ENCODE measurements at places on chromosomes 6 and 20.

DNA sequence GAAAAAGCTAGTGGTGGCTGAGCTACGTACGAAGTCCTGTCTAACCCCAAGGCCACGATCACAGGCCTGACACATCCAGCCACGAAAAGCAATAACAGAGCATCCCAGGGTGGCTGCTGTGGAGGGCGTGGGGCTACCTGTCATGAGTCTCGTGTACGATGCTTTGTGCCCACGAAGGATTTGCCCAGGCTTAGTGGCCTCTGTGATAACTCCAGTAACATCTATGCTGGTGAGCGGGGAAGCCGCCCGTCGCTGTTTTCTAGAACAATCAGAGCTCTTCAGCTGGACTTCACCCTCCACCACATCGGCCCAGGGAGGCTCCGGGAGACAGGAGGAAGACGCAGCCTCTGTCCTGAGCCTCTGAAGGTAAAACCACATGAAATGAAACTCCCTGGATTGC is 250.5 kb downstream of the TAF4 start:
- H3K27me3 ChIP-seq, result no peaks in the 10 kb centered on the region
- H3K27ac ChIP-seq, result no peak overlapping the region
- H3K36me3 ChIP-seq, result no peaks in the 10 kb centered on the region
- no peak for DNase-seq
- H3K4me1 ChIP-seq, result no peaks in the 10 kb centered on the region

DNA sequence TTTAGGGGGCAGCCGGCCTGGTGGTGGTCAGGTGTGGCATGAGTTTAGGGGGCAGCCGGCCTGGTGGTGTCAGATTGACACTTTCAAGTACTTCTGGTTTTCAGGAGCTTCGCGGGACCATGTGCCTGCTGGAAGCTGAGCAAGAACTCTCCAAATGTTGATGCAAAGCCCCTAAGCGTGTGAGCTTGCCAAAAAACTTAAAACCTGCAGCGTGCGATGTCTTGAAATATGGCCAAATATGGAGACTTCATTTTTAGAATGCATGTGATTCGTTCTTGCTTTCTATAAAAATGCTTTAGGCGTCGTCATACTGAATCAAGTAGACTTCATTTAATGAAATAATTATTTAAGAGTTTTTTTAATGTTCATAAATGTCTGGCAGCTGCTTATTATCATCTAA is 149.4 kb downstream of the SMOC2 start:
- no peak for DNase-seq
- no peak overlapping the region for H3K27ac ChIP-seq

DNA sequence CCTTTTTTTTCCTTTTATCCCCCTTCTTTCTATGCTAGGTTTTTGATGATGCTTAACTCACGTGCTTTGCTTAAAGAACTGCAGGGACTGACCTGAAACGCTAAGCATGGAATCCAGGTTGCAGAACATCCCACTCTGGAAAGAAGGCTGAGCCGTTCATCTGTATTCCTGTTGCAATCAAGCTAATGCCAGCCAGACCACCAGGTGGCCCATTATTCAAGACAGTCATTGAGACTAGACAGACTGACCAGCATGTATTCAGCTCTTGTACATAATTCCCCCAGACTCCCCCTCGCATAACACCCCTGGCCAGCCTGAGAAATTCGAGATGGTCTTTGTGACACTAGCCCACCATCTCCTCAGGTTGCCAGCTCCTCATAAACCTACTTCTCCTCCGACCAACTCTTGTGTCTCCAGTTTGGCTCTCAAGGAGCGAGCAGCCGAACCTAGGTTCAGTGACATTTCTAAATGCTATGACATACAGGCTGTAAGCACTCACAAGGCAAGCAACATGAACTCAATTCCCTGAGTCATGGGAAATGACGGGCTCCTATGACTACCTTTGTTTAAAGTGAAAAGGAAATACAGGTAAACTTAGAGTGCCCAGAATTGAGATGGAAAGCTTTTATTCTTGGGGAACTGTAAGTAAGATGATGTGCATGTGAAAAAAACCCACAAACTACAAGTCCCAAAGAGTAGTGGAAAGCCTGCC is 309.3 kb upstream of the CDYL start:
- no peaks in the 10 kb centered on the region for H3K36me3 ChIP-seq
- peak; percentile 19 for DNase-seq
- H3K4me1 ChIP-seq, result no peaks in the 10 kb centered on the region
- H3K27me3 ChIP-seq, result no peaks in the 10 kb centered on the region
- H3K4me3 ChIP-seq, result no peak overlapping the region

GRCh38 chr6:28474441-28475219 is 31.3 kb upstream of the ZSCAN23 start:
- peak overlapping the region; percentile 47 for H3K4me3 ChIP-seq
- H3K36me3 ChIP-seq, result no peaks in the 10 kb centered on the region
- no peak overlapping the region for H3K27ac ChIP-seq
- H3K27me3 ChIP-seq, result peaks cover 5% of the 10 kb centered on the region
- no peaks in the 10 kb centered on the region for H3K4me1 ChIP-seq

DNA sequence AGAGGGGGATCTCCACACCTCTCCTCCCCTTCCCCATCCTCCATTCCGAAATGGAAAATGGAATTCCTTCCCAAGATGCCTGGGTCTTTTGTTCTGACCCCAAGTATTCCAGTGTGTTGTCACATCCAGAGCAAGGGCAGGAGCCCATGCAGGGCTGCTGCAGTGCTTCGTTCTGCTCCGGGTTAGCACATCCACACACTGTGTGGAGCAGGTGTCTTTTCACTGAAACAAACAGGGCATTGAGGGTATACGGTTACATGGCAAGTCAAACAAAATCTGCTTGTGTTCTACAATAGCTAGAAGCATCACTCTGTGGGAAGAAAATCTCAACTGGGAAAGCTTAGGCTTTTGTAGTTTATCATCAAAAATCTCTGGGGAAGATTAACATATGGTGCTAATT is 56.9 kb downstream of the LYRM2 start:
- no peak for DNase-seq
- H3K36me3 ChIP-seq, result no peaks in the 10 kb centered on the region
- H3K4me1 ChIP-seq, result no peaks in the 10 kb centered on the region

Measured in fibroblast of lung (primary cell).